Activated CD4-positive, alpha-beta T cell treated with anti-CD3 and anti-CD28 coated beads, Interleukin-2, amount 50 U/mL, for 48 hours (primary cell): ENCODE measurements at places on chromosomes 12 and 14.

DNA sequence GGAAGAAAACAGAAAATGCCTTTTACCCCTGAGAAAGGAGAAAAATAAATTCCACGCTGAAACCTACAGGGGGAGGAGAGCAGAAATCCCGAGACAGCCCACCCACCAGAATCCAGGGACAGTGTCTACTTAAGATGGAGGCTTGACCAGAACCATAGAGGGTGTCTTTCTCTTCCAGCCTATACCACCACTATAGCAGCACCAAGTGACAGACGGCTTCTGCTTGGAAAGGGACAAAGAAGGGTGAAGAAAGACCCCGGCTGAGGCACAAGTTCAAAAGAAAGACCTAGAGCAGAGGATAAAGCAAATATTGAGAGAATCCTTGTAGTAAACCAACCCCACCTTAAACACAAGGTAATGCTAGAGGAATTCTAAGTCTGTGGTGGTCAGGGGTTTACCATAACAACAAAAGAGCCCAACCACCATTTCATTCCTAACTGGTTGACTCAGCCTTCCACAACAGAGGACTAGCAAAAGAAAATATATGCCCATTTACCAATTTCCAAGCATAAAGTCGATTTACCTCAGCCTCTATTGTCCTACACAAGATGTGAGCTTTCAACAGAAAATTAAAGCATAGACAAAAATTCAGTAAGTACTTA is 105.3 kb upstream of the FOXG1 start:
- no peak for DNase-seq

- DNase-seq = no peak
These were observed 1191.6 kb upstream of the SEL1L start for GRCh38 chr14:82725213-82725612.

DNA sequence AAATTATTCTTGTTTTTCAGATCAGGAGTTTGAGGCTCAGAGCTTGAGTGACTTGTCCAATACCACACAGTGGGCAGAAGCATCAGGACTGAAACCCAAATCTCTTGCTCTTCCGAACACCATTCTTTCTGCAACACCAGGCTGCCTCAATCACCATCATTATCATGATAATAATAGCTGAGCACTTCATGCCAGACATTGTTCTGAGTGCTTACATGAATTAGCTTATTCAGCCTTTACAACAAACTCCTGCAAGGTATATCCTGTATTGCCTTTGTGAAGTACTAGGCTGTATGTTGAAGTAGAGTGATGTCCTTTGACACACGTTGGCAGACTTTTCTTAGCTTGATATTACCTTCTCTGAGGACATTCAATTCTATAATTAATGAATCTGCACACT is 257.4 kb upstream of the ATP2B1 start:
- no peak for DNase-seq

DNA sequence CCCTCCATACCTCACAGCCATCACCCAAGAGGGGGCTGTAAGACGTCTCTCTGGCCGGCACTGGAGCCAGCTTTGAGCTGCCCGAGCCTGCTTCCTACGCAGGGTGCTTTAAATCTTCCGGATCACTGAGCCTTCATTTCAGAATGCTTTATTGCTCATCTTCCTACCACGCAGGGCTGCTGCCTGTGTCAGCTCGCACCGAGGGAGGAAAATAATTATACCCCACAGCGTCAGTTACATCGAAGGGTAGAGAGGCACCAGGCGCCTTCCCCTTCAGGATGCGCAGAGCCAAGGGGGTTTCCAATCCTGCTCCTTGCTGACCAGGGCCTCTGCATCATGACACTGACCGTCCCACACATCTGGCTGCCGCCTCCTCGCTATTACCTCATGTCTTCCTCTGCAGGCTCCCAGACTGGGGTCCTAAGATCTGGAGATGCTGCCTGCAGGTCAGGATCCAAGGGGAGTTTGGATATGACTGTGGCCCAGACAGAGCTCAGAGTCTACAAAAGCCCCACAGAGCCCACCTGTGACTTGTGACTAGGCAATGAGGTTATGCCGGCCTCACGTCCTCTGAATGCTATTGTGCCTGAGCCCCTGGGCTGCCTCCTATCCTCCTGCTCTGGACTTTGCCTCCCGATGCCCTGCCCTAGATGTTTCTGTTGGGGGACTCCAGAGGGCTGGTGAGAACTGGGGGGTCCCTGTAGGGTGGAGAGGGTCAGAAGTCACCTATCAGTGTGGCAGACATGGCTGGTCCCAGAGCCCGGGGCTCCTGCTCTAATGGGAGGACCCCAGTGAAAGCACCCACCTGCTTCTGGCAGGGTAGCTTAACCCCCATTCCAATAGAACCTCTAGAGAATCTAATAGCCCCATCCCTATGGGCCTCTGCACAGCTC is 220.3 kb upstream of the RTL1 start:
- DNase-seq = no peak

DNA sequence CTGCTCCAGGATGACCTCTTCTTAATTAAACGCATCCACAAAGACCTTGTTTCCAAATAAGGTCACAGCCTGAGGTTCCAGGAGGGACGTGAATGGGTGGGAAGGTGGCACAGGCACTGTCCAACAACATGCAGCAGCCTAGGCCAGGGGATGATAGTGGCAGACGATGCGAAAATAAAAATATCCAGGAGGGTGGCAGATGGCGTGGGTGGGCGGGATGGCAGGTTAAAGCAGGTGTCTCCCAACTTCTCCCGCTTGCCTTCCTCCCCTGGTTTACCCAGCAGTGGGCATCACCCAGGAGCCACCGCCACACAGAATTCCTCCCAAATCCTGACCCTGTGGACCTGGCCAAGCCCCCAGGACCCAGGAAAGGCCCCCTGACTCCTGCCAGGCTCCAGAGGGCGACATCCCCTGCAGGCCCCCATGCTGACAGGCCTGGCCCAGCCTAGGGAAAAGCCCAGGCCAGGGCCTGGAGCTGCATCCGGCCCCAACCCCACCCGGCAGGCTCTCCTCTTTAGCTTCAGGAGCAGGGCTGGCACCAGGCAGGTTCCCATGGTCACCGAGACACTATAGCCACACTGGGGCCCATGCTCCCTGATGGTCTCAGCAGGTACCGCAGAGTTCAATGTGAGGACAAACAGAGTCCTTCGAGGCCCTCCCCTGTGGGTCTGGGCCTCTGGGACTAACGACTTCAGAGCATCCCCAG is 9.7 kb downstream of the NCOR2 start:
- no peak for DNase-seq

DNA sequence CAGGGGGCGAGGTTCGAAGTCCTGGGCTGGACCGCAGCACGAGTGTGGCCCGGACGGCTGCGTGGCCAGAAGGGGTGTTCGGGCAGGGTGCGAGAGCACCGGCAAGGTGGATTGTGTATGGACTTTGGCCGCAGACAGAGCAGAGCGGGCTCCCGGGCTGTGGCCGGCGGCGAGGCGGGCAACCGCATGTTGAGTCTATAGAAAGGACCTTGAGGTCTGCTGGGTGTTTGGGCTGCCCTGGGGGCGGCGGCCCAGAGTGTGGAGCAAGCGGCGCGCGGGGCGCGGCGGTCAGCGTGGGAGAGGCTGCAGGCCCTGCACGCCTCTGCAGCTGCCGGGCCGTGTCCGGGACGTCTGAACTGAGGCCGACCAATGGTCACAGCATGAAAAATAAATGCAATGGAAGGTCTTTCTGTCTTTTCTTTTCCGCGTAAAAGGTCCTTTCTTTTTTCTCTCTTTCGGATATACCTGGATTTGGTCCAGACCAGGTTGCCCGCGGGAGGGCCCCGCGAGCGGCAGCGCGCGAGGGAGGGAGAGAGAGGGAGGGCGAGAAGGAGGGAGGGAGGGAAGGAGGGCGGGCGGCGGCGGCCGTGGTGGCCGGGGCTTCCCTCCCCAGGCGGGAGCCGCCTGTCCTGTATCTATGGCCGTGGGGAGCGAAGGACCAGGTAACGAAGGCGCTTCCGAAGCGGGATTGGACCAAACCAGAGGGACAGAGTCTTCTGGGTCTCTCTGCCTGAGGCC is 5.5 kb upstream of the HOXC9 start:
- DNase-seq = no peak

DNA sequence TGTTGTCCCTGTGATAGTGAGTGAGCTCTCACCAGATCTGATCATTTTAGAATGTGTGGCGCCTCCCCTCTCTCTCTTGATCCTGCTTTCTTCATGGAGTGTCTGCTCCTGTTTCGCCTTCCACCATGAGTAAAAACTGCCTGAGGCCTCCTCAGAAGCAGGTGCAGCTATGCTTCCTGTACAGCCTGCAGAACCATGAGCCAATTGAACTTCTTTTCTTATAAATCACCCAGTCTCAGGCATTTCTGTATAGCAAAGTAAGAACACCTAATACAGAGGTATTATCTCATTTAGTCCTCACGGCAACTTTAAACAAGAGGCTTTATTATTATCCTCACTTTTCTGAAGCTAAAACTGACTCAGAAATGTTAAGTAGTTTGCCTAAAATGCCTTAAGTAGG is 81.3 kb upstream of the BTG1 start:
- DNase-seq = no peak

GRCh38 chr12:27179400-27180214 is 64.5 kb upstream of the STK38L start:
- no peak for DNase-seq

- no peak for DNase-seq
These were observed 53.7 kb downstream of the FBXL14 start for GRCh38 chr12:1540690-1541089.

GRCh38 chr14:72000907-72001306 is 68.7 kb downstream of the RGS6 start:
- peak; percentile 9 for DNase-seq

DNA sequence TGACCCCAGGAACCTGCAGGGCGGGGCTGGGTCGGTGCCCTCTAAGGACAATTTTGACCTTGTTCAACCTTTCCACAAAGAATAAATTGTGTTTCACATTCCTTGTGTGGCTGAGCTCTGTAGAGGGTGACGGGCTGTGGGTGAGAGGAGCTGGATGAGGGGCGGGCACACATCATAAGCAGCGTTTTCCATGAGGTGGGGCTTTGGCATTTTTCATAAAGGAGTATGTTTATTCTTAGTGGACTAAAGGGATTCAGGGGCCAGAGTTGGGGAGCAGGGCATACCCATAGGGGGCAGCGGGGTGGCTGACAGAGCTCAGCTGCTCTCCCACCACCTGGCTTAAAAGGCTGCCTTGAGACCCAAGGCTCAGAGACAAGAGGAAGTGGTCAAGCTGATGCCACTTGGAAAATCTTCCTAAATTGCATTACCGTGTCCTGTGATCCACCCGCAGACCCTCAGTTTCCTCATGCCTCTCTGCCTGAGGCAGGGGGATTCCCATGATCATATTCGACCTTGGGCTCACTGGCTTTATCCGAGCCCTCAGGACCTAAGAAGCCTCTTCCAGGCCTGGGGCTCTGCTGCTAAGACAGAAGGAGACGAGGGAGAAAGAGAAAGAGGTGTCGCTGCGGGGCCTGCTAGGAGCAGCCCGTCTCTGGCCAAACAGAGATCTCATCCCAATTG is 11.4 kb downstream of the MMP14 start:
- DNase-seq = no peak
